ENCODE measurements at places on chromosomes 3 and 15.

DNA sequence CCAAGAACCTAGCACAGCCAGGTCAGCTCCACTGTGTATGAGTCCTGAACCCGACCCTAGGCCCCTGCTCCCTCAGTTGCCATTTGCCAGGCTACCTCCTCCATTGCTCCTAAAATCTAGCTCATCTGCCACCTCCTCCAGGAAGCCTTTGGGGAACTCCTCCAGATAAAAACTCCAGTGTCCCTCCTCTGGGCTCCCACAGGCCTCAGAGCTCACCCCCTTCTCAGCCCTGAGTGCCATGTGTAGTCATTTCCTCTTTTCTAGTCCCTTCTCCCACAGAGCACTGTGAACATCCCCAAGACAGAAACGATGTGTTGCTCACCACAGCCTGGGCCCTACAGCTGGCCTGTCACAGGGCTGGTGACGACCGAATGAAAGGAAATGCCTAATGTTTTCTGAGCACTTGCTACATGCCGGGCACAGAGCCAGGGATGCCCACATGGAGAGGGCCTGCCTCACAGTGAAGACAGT, 61.0 kb downstream of the IQSEC1 start:
- peak; percentile 54 for DNase-seq

DNA sequence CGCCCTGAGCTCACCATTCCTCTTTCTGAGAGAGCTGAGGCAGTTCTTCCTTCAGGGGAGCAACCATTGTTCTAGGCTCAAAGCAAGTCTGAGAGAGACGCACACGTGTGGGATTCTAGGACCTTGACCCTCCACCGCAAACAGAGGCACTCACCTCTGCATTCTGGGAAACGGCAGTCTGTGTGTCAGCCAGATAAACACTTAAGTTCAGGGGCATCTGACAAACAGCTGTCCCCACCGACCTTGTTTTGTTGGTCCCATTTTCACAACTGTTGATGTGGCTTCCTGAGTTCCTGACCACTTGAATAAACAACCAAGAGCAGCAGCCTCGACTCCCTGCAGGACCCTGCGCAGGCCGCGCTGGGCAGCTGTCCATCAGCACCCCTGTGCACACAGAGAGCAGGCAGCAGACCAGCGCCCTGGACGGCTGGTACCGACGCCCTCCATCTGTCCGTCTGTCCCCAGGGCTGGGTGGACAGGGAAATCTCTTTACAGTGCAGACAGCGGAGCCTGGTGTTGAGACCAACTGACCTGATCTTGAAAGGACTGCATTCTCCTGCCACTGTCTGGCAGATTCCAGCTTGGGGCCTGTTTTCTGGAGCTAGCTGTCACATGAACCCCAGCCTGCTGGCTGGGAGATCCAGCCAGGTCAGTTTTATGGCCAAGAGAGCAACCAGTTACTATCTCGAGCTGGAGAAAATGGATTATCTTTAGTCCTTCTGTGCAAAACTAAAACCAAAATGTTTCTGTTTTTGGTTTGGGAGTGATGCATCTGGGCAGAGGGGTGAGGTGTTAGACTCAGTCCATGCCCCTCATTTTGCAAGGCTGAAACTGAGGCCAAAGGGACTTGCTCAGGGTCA, 64.2 kb downstream of the FAM43A start:
- no peak for DNase-seq

DNA sequence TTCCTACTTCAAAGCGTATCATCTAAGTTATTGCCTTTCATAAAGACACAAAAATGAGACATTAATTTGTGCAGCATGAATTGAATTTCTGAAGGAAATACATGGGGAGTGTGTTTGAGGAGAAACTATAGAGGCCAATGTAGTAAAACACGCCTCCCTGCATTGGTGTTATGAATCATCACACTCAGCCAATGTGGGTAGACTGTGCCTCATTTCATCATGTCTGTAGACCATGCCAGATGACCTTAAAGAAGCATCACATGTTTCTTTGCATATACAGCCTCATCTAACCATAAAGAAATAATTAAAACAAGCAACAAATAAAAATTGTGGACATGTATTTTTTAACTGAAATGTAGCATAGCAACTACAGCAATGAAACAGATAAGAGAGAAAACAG, 486.0 kb upstream of the ADAMTS9 start:
- peak; percentile 37 for DNase-seq

DNA sequence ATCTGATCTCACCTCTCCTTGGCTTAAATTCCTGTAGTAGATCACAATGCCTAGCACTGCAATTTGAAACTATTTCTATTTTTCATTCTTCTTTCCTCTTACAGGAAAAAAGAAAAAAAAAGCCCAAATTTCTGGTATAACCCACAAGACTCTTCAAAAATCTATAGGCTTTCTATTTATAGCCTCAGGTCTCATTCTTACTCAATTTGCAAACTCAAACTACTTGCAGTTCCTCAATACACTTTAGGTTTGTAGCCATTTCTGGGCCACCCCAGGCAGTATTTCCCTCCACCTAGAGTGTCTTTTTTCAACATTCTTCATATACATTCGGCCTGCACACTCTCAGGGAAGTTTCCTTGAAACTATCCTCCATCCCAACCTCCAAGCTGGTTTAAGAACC, 169.0 kb downstream of the TBC1D5 start:
- DNase-seq, result no peak

GRCh38 chr3:133835418-133835743, 29.8 kb downstream of the SRPRB start:
- no peak for DNase-seq

DNA sequence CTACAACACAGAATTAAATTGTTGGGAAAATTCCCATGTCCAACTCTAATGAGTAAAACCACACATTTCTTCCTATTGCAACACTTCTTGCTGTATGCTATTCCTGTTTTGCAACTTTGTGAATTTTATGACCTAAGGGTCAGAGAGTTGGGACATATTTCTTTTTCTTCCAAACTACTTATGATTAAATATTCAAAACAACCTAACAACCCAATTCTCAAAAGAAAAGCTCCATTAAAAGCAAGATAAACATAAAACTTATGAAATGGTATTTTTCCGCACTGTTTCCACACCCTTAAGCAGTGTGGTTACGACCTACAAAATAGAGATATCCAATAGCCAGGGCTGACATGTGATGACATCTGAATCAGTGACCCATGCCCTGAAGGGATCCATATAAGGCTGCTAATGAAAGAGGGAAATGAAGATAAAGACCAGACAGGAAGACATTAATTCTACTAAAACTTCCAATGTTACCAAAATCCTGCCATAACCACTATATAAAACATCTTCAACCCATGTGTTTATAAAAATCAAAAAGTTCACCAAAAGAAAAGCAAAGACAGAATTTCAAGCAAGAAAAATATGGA, 45.6 kb downstream of the DMXL2 start:
- DNase-seq, result peak; percentile 30

GRCh38 chr15:25771338-25771706, 91.8 kb downstream of the ATP10A start:
- DNase-seq, result no peak

- DNase-seq, result peak; percentile 59
Measured at GRCh38 chr15:62734706-62735105, 307.8 kb upstream of the TPM1 start.

- DNase-seq, result no peak
Measured at GRCh38 chr15:59322056-59322759, 50.5 kb downstream of the MYO1E start.

DNA sequence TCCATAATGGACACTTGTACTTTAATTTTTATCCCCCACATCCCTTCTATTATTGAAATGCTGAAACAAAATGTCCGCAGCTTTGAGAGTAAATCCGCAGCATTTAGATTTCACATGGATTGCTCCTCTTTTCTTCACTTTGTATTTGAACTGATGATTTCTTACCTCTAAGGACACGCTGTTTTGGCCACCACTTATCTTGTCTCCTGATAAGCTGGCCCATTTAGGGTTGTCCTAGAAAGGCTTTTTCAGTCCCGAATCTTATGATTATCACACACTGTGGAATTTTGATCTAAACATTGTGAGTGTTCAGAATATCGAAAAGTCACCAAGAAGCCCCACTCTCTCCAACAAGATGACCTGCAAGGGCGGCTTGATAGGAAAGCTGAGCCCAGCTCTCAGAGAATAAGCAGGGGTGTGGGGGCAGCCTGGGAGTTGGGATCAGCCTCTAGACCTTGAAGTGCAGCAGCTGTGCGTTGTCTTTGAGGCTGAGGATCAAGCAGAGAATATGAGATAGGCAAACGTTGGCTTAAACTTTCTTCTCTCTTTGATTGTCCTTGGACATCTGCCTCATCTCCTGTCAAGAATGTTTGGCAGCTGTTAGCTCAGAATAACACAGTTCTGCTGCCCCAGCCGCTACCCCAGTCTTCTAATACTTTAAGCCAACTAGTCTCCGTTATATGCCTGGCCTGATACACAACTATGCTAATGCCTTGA, 399.7 kb upstream of the NR2F2 start:
- DNase-seq, result no peak

GRCh38 chr15:66783725-66784124, 81.7 kb downstream of the SMAD6 start:
- no peak for DNase-seq

DNA sequence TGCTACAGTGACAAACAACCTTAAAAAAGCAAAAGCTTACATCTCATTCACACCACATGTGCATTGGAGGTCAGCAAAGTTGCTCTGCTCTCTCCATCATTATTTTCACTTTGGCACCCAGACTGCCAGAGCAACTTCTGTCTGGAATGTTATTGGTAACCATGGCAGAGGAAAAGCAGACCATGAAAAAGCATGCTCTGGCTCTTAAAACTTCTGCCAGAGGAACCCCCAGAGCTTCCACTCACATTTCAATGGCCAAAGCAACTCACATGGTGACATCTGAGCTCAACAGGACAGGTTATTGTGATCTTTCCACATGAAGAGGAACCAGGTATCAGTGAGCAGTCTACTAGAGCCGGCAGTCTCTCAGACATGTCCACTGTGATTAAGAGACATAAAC, 21.9 kb upstream of the FRMD5 start:
- no peak for DNase-seq

DNA sequence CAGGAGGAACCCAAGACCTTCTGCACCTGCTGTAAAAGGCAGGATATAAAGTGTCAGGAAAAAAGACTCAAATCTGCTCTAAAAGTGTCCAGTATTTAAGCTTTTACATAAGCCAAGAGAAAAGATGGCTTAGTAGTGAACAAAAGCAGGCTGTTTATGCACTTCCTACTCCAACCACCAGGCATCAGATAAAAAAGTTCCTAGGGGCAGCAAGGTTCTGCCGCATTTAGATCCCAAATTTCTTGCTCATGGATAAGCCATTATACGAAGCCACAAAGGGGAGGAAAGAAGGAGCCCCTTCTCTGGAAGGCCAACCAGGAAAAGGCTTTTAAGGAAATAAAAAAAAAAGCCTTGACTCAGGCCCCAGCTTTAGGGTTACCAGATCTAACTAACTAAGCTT, 10.6 kb upstream of the SLC9C1 start:
- DNase-seq, result no peak

- DNase-seq, result no peak
Measured at GRCh38 chr3:63779227-63779626, 39.9 kb upstream of the C3orf49 start.

DNA sequence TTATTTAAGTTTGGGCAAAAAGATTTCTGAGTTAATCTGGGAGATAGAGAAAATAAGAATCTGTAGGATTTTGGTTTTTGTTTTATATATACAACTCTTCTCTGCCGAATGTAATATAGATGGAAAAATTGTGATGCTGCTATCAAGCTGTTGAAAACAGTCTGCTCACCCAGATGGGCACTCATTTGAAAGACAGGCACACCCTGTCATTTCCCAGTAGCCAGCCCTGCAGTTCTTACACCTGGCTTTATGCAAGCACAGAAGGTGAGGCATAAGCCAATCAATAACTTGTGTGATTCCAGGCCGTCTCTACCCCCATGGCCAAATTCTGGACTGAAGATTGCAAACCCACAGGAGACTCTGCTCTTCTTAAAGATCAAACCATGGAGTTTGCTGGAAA, 27.1 kb upstream of the PTX3 start:
- no peak for DNase-seq

DNA sequence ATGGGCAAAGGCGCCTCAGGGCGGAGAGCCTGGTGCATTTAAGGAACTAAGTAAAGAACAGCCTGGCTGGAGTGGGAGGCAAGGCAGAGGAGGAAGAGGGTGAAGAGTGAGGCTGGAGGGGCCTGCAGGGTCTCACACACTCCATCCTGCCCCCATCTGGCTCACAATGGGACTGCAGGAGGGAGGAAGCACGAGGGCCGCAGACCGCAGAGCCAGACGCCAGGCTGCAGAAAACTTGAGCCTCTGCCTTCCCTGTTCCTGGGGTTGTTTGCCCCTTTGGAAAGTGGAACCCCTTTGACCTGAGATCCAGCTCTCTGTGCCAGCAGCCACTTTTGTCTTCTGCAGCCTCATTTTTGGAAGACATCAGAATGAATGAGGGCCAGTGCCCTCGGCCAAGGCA, 138.0 kb downstream of the SRGAP3 start:
- DNase-seq, result no peak

DNA sequence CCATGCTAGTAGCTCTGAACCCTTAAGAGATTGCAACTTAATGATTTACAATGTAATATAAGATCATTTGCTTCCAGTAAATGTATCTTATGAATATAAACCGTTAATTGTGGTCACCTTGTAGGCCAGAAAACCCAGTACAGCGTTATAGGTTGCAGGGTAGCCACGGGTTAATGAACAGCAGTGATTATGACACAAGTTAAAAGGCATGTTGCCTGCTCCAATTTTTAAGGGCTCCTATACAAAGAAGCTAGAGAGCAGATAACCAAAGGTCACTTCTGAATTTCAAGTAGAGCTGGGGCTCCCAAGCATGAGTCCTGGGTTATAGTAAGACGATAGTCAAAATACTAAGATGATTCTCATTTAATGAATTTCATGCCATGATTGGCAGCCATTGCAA, 13.5 kb downstream of the GUCA1C start:
- no peak for DNase-seq

- DNase-seq, result no peak
Measured at GRCh38 chr3:41115069-41115468, 84.2 kb upstream of the CTNNB1 start.

DNA sequence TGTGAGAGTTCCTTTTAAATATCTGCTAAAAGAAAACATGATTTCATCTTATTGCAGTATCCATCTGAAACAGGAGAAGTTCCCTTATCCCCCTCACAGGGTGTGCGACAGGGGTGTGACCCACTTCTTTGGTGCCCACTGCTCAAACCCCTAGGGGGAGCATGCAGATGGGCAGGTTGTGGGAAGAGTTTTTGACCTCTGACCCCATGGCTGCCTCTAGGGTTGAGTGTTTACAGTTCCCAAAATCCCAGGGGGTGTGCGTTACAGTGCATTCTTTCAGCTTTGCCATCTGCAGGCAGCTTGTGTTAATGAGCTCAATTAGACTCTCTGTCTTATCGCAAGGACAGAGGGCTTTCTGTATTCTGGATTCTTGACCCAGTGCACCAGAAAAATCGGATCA, 443.2 kb upstream of the FRG2C start:
- DNase-seq, result no peak

DNA sequence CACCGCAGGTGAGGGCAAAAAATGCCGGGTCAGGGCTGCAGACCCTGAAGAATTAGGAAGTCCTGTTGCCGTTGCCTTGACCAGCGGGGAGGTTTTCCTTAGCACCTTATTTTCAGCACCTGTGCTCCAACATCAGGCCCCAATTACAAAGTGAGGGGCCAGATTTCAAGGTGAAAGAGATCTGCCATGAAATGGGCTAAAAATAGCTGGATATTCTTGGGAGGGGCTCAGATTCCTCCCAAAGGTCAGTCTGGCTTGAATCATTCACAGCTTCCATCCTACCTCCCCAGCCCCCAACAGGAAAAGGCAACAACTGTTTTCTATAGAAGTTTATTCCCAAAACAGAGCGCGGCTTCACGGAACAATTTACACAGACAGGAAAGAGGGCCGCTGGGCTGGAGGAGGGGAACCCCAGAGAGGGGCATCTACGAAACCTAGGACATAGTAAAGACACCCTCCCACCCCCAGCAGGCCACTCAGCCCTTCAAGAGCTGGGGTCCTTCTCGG, 941 bp upstream of the SLC26A6 start:
- DNase-seq, result no peak
